ENCODE measurements at places on chromosomes 16 and 17.

GRCh38 chr17:81291662-81292061 lies 3.4 kb downstream of the SLC38A10 start:
- DNase-seq = no peak

- no peak for DNase-seq
Observed at GRCh38 chr17:81556175-81556691, 4.1 kb upstream of the FAAP100 start.

DNA sequence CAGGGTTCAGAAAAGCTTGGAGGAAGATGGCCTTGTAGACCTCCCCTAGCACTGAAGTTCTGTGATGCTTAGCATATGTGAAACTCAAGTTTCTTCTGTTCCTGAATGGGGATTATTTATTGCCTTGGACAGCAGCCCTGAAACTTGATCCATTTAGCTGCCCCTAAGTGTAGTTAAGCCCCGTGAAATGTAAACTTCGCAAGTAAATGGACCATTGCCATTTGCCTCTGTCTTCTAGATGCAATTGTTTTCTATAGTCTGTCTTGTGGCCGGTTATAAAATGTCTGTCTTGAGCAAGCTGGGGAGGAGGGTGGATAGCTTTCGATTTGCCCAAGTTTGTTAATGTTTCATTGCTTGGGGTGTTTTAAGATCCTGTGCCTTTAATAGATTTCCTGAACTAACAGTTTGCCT lies 261.8 kb downstream of the CDH13 start:
- peak; percentile 80 for DNase-seq

GRCh38 chr17:29663155-29663554 lies 40.4 kb upstream of the CORO6 start:
- peak; percentile 41 for DNase-seq

DNA sequence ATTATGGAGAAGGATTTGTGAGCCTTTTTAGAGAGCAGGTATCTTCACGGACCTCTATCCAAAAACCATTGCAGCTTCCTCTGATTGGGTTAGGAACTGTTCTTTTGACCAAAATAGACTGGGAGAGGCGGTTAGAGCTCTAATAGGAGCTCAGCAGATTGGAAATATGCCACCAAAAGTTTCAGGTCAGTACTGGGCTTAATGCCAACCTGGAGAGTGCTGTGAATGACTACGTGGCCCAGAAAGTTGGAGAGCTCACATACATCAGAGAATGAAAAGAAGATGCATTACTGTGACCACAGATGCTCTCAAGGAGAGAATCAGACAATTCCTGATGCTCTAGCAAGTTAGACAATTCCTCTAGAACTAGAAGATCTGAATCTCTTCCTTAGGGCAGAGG lies 86.5 kb downstream of the ABCA8 start:
- DNase-seq = peak; percentile 14

GRCh38 chr17:57391076-57391825 lies 134.9 kb downstream of the MSI2 start:
- no peak for DNase-seq

DNA sequence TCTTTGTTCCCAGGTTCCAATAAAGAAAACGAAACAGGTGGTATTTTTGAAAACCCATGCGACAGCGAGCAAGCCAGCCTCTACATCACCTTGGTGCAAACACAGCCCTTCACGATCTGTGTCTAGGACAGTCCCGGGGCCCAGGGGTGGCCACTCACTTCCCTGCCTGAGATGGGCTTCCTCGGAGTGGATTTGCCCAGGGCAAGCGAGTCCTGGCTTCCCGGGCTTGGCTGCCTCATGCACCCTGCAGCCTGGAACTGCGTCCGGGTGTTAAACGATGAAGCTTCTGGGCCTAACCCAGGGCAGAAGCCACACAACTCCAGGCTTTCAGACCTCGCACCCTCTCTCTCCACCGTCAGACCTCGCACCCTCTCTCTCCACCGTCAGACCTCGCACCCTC lies 66.0 kb downstream of the RPH3AL start:
- DNase-seq = no peak

- DNase-seq = no peak
Observed at GRCh38 chr16:85517563-85518179, 95.5 kb upstream of the GSE1 start.

- DNase-seq = no peak
Observed at GRCh38 chr16:67197704-67198103, 1.2 kb upstream of the ELMO3 start.

GRCh38 chr17:32992321-32993033 lies 830 bp downstream of the SPACA3 start:
- DNase-seq = no peak

DNA sequence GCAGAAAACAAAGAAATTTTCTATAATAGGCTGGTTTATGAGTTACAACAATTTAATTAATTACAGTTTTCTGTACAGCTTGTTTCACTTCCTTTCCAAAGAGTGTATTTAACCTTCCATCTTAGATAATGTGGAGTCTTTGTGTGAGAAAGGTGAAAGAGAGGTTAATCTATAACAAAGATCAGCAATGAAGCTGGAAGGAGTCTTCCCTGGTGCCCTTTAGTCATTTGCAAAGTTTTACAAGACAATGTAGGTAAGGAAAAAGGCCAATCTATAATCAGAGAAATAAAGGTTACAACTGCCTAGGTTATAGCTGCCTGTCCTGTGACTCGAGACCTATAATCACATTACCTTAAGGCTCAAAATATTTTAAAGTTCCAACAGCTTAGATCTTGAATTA lies 142.0 kb downstream of the ZNF18 start:
- no peak for DNase-seq

GRCh38 chr17:41734949-41735313 lies 488 bp upstream of the HAP1 start:
- DNase-seq = no peak

DNA sequence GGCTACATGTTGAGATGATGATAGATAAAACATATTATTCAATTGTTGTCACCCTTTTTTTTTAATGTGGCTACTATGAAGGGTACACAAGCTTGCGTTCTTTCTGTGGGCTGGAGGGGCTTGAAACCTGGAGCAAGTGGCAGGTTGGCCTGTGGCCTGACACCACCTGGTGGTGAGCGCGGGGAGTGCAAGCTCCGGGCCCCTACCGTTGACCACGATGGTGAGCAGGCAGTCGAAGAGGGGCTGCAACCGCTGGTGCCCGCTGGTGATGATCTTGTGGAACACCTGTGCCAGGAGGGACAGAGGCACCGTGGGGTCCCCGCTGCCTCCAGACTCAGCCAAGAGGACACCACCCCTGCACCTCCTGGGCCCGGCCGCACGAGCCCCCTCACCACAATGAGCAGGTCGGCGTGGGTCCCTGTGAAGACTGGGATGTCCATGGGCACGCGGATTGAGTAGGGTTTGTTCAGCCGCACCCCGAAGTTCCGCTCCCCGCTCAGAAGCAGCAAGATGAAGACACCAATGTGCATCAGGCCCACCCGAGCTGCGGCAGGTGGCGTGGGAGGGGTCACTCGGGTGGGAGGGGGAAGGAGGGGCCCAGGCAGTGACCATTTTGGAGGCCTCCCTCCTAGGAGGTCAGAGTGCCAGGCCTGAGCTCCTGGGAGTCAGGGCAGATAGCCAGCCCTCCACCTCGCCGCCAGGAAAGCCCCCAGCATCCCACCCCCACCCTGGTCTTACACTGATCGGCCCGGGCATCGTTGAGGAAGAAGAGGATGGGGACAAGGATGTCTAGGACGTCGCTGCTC lies 14.4 kb downstream of the HID1 start:
- DNase-seq = peak; percentile 6

DNA sequence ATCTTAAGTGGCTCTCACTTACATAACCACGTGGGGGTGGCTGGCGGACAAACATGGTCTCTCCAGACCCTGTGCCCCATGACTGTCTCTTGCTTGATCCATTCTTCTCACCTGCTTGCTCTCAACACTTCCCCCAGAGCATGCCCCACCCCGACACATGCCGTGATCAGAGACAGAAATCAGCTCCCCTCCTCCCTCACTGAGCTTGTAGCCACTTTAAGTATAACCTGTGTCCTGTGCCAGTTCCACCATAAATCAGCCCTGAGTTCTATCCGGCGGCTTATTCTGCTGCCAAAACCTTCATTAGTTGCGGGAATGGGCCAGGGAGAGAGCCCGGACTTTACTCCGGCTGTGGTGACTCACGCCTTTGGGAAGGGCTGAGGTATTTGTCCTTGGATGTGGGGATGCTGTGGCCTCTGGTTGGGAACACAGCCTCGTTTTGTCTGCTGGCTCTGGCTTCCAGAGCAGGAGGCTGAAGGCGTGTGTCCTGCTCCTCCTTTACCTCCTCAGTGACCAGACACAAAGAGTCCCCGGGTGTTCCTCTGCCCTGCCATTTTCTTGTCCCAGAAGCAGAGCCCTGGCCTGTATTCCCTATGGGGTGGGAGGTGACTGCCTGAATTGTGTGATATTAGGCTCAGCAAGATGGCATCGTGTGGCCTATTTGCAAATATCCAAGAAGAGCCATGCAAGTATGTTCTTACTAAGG lies 21.1 kb downstream of the ANKRD40 start:
- DNase-seq = peak; percentile 90

DNA sequence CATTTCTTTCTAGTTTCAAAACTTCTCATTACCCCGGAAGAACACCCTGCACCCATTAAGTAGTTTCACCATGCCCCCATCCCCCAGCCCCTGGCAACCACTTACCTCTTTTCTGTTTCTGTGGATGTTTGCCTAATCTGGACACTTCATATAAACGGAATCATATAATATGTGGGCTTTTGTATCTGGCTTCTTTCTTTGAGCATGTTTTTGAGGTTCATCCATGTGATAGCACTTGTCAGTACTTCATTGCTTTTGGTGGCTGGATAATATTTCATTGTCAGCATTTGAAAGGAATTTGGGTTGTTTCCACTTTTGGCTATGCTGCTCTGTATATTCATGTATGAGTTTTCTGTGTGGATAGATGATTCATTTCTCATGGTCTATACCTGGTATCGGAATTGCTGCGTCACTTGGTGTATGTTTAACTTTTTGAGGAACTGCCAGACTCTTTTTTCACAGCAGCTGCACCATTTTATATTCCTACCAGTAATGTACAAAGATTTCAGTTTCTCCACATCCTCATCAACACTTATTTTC lies 30.0 kb upstream of the SLC5A10 start:
- DNase-seq = peak; percentile 73

GRCh38 chr17:55769625-55770000 lies 18.8 kb downstream of the PCTP start:
- DNase-seq = peak; percentile 32
